Colonic mucosa (tissue), 4 donors: ENCODE measurements at places on chromosomes 5 and 9. TPM values are rescaled to one million over a fixed set of nuclear protein-coding genes. Genes with fewer than 3 reads are reported as not detected.

Gene MLANA
- total RNA-seq = not detected

Gene RASGRF2
- total RNA-seq = 3.5 TPM

- no peaks in the 10 kb centered on the region for H3K27me3 ChIP-seq
- H3K4me3 ChIP-seq = no peak overlapping the region
- H3K27ac ChIP-seq = no peak overlapping the region
- no peaks in the 10 kb centered on the region for H3K4me1 ChIP-seq
- no peaks in the 10 kb centered on the region for H3K36me3 ChIP-seq
These were observed 151.0 kb upstream of the SLC24A2 start for GRCh38 chr9:19939734-19940278.

DNA sequence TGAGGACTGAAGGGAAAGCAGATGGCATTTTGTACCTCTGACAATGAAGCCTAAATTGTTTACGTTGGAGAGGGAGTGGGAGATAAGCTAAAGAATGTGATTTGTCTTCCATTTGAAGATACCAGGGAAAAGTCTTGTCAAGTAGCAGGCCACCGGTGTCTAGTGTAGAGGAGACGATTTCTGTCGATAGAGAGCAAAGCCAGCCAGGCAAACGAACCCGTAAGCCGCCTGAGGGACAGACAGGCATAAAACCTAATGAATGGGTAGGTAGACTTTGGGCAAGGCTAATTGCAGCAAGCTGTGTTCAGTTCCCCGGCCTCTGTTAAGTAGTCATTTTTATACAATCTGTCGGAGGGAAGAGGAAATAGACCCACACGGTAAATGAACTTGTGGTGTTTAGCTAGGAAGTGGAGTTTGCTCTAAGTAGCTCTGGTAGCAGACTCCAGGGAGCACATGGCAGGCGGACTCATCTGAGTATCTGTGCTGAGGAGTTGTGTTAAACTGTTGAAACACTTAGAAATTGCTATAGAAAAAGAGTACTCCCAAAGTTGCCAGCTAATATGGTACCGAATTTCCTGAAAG lies 28.8 kb downstream of the SMARCA2 start:
- no peak overlapping the region for H3K27ac ChIP-seq
- no peak for DNase-seq
- no peaks in the 10 kb centered on the region for H3K4me1 ChIP-seq
- H3K4me3 ChIP-seq = no peak overlapping the region

DNA sequence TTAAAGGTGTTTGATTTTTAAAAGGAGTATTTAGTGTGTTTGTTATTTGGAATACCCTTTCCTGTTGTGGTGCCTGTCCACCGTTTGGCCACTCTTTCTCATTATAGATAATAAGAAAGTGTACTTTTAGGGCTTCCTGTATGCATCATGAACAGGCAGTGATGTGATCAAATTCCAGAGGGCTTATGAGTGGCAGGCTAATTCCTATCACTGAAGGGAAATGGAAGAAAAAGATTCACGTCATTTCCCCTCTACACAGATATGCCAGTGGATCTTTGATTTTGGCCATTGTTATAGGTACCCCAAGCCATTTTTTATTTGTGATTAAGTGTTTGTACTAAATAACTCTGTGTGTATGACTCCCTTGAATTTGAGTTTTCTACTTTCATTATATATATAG lies 37.1 kb downstream of the RPS6 start:
- no peak overlapping the region for H3K27ac ChIP-seq
- H3K27me3 ChIP-seq = no peaks in the 10 kb centered on the region
- H3K4me3 ChIP-seq = no peak overlapping the region

DNA sequence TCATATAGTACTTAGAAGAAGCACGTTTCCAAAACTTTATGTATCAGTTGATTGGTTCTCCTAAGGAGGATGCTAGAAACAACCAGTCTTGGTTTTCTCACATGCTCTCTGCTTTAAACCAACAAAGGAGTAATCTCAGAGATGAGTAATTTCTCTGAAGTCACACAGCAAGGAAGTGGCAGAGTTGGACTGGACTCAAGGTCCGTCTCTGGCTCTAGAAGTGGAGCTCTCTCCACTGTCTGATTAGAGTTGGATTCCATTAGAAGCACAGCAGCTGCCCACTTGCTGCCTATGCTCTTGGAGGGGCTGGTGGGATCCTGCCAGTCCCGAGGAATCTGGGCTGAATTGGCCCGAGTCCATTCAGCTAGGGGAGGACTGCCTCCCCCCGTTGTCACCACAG lies 21.0 kb downstream of the RALGPS1 start:
- no peak for DNase-seq
- H3K27ac ChIP-seq = no peak overlapping the region
- no peak overlapping the region for H3K4me3 ChIP-seq
- H3K4me1 ChIP-seq = no peaks in the 10 kb centered on the region
- H3K27me3 ChIP-seq = no peaks in the 10 kb centered on the region

DNA sequence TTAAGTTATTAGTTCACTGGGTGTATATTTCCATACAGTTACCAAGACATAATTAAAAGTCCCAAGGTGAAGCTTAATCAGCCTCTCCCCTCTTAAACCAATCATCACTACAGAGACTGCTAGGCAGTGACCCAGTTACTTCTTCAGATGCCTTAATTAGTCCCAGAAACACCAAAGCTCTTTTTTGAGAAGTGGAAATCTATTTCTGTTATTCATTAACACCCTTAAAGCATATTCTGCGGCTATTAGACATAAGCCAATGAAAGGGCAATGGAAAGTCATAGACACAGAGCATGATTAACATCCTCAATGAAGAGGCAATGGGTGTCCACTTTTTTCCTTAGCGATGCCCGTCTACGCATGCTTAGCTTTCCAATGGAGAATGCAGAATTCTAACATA lies 48.3 kb upstream of the DNAH5 start:
- H3K27ac ChIP-seq = no peak overlapping the region
- DNase-seq = no peak
- no peak overlapping the region for H3K4me3 ChIP-seq
- no peaks in the 10 kb centered on the region for H3K36me3 ChIP-seq
- H3K4me1 ChIP-seq = no peaks in the 10 kb centered on the region
- H3K27me3 ChIP-seq = no peaks in the 10 kb centered on the region

DNA sequence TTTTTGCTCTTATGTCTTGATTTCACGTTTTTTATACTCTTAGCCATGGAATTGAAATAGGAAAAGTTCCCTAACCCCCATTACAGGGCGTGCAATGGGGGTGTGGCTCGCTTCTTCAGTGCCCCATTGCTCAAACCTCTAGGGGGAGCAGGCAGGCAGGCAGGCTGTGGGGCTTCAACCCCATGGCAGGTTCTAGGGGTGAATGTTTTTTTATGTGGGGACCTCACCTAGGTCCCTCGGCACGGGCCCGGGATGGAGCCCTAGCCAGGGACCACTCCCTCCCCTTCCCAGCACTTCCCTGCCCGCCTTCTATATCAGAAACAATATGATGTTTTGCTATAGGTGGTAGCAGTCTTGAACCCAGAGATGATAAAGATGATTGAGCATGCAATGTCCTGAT lies 221.3 kb upstream of the SMC2 start:
- H3K36me3 ChIP-seq = no peaks in the 10 kb centered on the region
- no peaks in the 10 kb centered on the region for H3K4me1 ChIP-seq
- no peak overlapping the region for H3K27ac ChIP-seq
- H3K27me3 ChIP-seq = no peaks in the 10 kb centered on the region
- no peak overlapping the region for H3K4me3 ChIP-seq

- H3K27me3 ChIP-seq = no peaks in the 10 kb centered on the region
- no peaks in the 10 kb centered on the region for H3K36me3 ChIP-seq
- no peaks in the 10 kb centered on the region for H3K4me1 ChIP-seq
- no peak overlapping the region for H3K4me3 ChIP-seq
- H3K27ac ChIP-seq = no peak overlapping the region
These were observed 37.3 kb downstream of the MED27 start for GRCh38 chr9:132042324-132042723.

- no peak overlapping the region for H3K4me3 ChIP-seq
- H3K4me1 ChIP-seq = no peaks in the 10 kb centered on the region
- H3K36me3 ChIP-seq = no peaks in the 10 kb centered on the region
- no peak overlapping the region for H3K27ac ChIP-seq
These were observed 163.2 kb downstream of the TMC1 start for GRCh38 chr9:72684615-72685014.

GRCh38 chr5:145825751-145826180 lies 9.4 kb downstream of the PRELID2 start:
- no peak overlapping the region for H3K27ac ChIP-seq
- peaks cover 3% of the 10 kb centered on the region for H3K4me1 ChIP-seq
- H3K36me3 ChIP-seq = no peaks in the 10 kb centered on the region
- no peak for DNase-seq
- H3K4me3 ChIP-seq = no peak overlapping the region
- H3K27me3 ChIP-seq = no peaks in the 10 kb centered on the region

GRCh38 chr5:124623265-124623664 lies 123.2 kb downstream of the ZNF608 start:
- DNase-seq = no peak
- no peak overlapping the region for H3K4me3 ChIP-seq
- no peaks in the 10 kb centered on the region for H3K4me1 ChIP-seq
- no peaks in the 10 kb centered on the region for H3K27me3 ChIP-seq
- no peak overlapping the region for H3K27ac ChIP-seq
- no peaks in the 10 kb centered on the region for H3K36me3 ChIP-seq

DNA sequence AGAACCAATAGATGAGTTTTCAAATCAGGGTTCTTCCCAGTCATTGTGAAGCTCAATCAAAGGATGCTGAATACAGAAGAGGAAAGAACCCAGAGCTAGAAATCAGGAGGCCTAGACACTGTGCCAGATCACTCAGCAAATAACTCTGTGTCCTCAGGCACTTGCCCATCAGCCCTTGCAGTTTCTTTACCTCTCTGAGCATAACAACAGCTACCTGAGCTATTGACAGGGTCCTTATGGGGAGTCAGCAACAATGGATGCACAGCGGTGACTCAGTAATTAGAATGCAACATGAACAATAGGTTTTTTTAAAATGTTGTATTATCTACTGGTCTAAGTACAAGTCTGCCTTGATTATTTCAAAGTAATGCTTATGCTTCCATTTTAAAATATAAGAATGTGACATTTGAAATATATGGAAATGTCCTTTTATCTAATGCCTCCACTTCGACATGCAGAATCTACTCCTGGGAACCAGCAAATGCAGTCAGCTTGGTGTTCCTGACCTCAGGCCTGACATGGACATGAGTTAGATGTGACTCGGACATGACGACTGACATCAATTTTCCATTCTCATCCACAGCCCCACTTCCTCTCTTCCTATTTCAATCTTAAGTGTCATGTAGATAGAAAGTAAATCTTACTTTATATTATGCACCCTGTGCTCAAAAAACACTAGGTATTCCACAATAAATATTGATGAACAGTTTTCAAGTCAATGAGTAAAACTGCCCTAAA lies 155.0 kb downstream of the TLE1 start:
- no peak overlapping the region for H3K4me3 ChIP-seq
- H3K27me3 ChIP-seq = no peaks in the 10 kb centered on the region
- H3K27ac ChIP-seq = no peak overlapping the region
- DNase-seq = no peak
- no peaks in the 10 kb centered on the region for H3K4me1 ChIP-seq

DNA sequence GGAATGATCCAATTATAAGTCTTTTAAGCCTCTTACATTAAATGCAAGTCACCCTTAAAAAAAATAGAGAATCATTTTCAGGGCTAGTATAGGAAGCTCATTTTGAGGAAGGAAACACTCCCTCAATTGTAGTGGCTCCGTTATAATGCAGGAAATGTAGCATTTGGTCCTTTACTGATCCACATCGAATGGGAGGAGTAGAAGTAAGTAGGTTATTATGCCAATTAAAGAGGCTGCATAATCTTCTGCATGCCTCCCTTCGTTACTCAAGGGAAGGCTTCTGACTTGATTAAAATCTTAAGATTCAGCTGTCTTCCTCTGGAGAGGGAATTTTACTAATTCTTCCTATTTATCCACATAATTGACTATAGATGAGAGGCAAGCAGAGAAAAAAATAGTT lies 579.2 kb upstream of the COX7C start:
- no peaks in the 10 kb centered on the region for H3K27me3 ChIP-seq
- H3K27ac ChIP-seq = no peak overlapping the region
- H3K4me3 ChIP-seq = no peak overlapping the region
- H3K4me1 ChIP-seq = no peaks in the 10 kb centered on the region

DNA sequence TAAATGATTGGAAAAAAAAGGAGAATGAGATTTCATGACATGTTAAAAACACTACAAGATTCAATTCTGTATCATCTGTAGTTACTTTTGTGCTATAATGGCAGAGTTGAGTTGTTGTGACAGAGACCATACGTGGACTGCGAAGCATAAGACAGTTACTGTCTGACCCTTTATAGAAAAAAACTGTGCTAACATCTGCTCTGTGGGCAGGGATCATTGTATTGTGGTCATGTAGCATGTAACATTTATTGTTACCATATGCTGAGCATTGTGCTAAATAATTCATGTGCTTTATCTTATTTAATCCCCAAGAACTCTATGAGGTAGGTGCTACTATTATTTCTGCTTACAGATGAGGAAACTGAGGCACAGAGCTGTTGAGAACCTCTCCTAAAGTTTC lies 147.3 kb upstream of the HMHB1 start:
- no peak for DNase-seq
- no peak overlapping the region for H3K4me3 ChIP-seq
- no peaks in the 10 kb centered on the region for H3K36me3 ChIP-seq
- H3K27me3 ChIP-seq = no peaks in the 10 kb centered on the region
- peaks cover 2% of the 10 kb centered on the region for H3K4me1 ChIP-seq
- no peak overlapping the region for H3K27ac ChIP-seq

DNA sequence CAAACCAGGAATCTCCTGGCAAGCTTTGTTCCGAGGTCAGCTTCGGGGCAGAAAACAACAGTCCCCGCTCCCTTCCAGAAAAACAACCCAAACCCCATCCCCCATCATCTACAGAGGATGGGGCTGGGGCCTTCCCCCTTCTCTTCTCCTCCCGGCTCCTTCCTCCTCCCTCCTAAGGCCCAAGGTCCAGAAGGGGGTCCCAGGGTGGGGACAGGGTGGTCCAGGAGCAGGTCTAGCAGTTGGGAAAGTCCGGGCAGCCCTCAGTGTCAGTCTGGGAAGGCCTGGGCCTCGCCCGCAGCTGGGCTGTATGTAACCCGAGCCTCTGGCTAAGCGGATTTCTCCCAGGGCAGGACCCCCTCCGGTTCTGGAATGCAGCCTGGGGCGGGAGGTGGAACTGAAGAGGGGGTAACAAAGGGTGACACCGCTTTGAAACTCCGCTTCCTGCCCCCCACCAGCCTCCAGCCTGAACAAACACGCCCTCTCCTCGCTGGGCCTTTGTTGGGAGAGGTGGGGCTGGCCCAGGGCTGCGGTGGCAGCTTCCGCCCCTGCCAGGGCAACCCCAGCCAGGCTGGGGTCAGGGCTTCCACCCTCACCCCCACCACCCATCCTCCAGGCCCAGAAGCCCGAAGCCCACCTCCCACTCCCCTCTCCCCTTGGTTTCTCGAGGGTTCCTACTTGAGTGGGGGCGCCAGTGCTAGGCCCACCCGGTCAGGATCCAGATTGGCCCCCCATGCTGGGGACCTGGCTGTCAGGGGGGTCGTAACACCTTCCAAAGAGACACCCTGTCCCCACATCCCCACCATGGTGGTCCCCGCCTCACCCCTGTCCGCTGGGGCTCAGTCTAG lies 63.5 kb downstream of the C9orf50 start:
- H3K4me1 ChIP-seq = no peaks in the 10 kb centered on the region
- H3K27me3 ChIP-seq = no peaks in the 10 kb centered on the region

GRCh38 chr9:127393645-127394044 lies 3.3 kb upstream of the SLC2A8 start:
- H3K27ac ChIP-seq = no peak overlapping the region
- H3K4me1 ChIP-seq = peaks cover 4% of the 10 kb centered on the region
- no peaks in the 10 kb centered on the region for H3K36me3 ChIP-seq
- H3K4me3 ChIP-seq = no peak overlapping the region
